ENCODE measurements at places on chromosomes 2 and 18.

- DNase-seq = no peak
Observed at GRCh38 chr2:125397535-125398251, 1258.3 kb upstream of the GYPC start.

GRCh38 chr2:56812432-56812831, 628.6 kb downstream of the CCDC85A start:
- no peak for DNase-seq

DNA sequence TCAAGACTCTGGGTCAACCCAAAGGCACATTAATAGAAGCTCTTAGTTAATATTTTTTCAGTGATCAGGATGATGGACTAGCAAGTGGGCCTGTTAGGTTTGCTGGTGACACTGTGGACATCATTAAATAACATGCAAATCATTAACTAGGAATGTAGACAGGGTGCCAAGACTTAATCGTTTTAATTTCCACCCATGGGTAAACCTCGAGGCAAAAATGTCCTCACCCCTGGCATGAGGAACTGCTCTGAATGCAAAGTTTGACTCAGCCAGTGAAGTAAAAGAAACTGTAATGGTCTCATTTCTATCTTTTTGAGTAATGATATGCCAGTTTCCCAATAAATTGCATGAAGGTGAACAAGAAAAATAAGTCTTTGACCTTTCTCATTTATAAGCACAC, 152.6 kb upstream of the MEX3C start:
- no peak for DNase-seq

DNA sequence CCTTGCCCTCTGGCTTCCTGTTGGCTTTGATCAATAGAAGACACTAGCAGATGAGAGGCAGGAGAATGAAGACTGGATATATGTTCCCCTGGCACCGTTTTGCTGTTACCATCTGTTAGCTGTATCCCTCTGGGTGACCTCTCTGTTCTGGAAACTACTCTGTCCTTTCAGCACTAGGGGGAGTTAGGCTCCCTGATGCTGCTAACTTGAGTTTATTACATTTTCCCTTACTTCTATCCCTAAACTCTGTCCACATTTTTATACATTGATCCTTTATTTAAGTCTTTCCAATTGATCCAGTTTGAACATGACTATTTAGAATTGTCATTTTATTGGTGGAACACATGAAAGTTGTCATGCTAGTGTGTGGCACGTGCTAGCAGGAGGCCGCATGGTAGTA, 1014.3 kb upstream of the CDH2 start:
- DNase-seq = no peak

- DNase-seq = no peak
Observed at GRCh38 chr2:173520918-173521317, 166.2 kb downstream of the CDCA7 start.

- DNase-seq = no peak
Observed at GRCh38 chr2:56199492-56199891, 15.7 kb downstream of the CCDC85A start.

DNA sequence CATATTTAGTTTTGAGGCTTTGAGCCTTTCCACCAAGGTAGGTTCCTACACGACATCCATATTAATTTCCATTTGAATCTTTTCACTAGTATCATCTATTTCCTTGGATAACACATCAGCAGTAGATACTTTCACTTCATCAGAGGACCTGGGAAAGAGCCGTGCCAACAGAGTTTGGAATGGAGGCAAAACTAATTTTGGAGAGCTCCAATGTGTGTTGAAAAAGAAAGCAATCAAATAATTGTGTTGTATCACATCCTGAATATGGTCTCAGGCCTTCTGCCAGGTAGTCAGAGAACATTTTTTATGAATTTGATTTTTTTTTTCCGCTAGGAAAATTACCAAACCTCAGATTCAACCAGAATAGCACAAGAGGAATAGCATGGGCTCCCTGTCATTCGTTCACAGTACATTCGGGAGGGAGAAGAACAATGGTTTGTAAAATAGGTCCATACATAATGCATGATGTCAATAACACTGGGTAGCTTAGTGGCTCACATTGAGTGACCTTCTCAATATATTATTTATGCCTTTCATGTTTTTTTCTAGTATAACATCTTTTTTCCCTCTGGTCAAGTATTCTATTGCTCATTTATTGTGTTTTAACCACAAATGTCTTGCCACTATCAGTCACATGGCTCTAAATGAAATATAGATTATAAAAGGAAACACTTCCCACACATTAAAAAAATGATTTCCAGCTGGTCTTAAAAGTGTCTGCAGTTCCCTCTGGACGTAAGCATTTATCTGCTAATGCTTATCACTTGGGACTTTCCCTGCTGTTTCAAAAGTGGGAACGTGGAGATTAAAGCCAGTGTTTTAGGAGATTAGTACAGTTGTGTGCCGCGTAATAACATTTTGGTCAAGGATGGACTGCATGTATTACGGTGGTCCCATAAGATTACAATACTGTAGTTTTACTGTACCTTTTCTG, 68.6 kb upstream of the RAPH1 start:
- DNase-seq = no peak

- no peak for DNase-seq
Observed at GRCh38 chr18:39497821-39498220, 1932.2 kb upstream of the CELF4 start.

- DNase-seq = no peak
Observed at GRCh38 chr2:208012449-208012848, 12.9 kb downstream of the PLEKHM3 start.
